ENCODE measurements at places on chromosomes 5 and 9.

DNA sequence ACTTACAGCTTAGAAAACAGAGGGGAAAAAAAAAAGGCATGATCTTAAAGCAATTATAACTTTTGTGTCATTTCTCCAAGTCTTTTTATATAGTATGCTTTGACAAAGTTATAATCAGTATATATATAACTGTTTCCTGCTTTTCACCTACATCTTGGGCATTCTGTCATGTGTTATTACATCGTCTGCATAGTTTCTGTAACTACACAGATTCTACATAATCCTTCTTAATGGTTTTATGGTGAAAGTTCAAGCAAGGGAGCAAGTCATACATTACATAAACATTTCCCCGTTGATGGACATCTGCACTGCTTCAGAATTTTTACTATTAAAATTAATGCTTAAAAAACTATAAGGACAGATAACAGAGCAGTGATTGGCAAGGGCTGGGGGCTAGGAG, 12.1 kb downstream of the FEM1C start:
- no peak for DNase-seq

DNA sequence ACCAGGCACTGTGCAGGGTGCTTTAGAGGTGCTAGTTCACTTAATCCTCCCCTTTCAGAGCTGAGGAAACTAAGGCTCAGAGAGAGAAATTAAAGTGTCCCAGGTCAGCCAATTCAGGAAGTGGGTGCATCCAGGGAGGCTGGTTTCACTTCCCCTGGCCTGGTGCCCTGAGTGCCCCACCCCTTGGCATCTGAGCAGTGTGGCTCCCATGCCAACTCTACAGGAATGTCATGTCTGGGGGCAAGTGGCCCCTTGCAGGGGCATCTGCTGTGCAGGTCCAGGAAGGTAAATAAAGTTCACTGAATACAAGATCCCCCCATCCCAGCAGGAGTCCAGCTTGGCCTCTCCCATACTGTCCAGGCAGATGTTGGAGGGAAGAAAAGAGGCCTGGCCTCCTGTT, 4.4 kb upstream of the N4BP3 start:
- DNase-seq: no peak

DNA sequence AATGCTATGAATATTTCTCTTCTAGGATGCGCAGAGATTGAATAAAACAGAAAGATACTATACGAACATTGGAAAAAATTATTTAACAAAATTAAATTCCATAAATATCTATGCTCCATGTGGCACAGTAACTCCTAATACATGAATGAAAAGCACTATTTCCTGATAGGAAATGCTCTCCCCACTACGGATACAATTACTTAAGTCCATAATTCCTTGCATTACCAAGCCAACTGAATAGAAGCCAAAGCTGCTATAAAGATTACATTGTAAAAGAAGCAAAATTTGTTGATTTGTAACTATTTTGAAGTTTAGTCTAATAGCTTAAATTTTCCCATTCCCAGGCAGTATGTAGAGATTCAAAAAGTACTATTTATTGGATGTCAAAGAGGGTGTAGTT, 61.8 kb upstream of the SNX2 start:
- no peak for DNase-seq

DNA sequence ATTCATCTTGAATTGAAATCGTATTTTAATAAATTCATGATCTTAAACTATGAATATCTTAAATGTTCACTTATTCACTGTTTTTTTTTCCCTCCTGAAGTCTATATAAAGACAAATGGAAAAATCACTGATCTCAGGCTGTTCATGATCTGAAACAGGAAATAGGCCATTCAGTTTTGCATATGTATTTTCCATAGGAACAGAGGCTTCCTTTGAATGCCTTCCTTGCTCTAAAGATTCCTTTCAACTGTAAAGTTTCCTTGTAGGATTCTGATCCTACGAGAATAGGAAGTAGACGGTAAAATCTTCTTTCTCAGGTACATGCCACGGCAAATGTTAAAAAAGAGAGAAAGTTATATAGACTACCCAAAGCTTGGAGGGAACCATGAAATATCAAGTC, 194.4 kb upstream of the PPP1R2B start:
- no peak for DNase-seq

DNA sequence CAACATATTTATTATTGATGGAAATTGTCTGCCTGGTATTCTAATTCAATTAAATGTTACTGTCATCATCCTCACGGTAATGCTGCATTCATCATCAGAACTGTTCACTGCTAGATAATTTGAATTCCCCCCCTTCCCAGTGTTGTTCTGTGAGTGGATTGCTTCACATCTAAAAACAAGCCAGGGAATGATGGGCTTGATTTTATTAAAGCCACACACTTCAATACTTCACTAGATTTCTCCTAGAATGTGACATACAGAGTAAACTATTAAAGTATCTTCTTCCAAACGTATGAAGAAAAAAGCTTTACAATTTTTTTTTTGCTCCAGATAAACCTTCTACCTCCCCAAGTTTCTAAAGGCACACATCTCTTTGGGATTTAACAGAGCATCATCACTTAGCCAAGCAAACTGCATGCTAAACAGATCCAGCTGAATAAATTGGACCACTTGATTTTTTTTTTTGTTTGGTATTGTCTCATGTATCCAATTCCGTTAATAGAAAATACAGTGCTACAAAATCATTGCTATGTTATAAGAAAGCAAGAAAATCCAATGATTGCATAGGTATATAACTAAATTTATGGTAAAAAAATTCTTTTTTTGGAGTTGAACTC, 692.4 kb downstream of the MTRR start:
- no peak for DNase-seq

DNA sequence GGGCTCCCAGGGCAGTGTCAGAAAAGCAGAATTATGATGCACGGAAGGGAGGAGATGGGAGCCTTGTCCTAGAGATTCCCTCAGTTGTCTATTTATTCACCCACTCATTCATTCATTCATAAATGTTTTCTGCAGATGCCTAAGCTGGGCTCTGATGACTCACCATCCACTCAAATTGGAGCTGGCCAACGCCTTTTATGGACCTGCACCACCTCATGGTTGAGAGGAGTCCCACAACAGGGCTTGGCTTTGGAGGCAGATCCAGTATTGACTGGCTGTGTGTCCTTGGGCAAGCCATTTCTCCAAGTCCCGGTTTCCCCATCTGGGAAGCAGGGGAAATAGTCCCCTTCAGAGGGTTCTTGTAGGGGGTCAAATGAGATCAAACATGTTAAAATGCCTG, 227.8 kb downstream of the MELK start:
- no peak for DNase-seq

- DNase-seq: no peak
Observed at GRCh38 chr9:133701981-133702797, 36.0 kb downstream of the SARDH start.

DNA sequence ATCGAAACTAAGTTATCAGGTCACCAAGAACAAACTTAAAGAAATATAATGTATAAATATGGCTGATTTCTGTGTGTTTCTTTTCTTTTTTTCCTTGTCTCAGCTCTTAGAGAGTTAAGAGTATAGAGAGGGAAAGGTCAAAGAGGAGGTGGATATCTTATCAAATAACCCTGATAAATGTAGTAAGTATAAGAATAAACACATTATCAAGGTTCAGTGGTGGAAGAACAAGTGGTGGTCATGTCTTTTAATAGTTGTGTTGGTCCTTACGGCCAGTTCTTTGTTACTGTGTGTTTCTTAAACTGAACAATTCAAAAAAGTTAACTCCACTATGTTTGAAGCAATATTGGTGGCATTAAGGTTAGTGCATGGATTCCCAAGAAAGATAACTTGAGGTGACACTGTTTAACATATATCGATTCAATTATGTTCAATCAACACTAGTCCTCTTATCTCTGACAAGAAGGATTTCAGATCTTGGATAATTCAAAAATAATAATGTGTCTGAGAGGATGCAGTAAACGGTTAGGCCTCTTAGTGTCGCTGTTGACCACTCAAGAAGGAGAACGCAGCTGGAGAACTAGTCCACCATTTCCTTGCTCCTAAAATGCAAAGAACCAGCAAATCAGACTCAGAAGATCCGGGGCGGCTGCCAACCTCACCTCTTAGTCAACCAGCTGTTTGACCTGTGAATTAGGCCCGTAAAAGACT, at the start of gene PCDHGA3:
Gene PCDHGA3 (plus strand): TSS at position 588 of the 711 bp plus-strand sequence. CDS start 205 bp downstream, outside the sequence.
- DNase-seq: no peak

DNA sequence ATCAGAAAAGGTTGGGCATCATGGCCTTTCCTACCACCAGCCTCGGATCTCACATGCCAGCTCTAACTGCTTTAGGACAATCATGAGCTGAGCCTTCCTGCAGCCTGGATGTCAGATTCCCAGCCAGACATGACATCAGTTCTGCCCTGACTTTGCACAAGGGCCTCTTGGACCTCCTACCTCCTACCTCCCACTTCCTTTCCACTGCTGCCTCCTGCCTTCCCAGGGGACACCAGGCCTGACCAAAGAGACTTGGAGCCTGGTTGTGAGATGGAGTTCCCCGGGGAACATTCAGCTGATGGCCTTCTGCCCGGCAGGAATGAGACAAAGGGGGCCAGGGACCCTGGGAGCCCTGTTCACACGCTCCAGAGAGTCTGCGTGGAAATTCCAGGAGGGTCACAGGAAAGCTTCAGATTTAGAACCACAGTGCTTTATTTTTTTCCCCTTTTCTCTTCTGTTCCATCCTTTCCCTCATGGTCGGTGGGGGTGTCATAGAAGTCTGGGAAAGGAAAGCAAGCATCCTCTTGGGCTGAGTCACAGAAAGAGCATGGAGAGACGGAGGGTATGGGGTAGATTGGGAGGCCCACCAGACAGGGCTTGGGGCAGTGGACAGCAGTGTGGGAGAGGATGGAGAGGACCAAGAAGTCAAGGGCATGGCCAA, 35.4 kb upstream of the IL17B start:
- DNase-seq: no peak

DNA sequence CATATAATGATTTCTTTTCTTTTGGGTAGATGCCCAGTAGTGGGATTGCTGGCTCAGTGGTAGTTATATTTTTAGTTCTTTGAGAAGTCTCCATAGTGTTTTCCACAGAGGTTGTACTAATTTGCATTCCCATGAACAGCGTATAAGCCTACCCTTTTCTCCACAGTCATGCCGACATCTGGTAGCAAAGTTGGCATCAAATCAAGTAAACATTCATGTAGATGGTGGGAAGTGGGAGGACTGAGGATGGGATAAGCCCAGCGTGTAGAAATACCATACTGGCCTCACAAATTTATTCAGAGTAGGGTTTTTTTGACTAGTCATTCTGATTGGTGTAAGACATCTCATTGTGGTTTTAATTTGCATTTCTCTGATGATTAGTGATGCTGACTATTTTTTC, 115.4 kb downstream of the EGFLAM start:
- DNase-seq: no peak

GRCh38 chr9:70587201-70587600, 172.7 kb upstream of the KLF9 start:
- DNase-seq: peak; percentile 40

- DNase-seq: no peak
Observed at GRCh38 chr5:139915266-139915665, 119.7 kb downstream of the PSD2 start.

DNA sequence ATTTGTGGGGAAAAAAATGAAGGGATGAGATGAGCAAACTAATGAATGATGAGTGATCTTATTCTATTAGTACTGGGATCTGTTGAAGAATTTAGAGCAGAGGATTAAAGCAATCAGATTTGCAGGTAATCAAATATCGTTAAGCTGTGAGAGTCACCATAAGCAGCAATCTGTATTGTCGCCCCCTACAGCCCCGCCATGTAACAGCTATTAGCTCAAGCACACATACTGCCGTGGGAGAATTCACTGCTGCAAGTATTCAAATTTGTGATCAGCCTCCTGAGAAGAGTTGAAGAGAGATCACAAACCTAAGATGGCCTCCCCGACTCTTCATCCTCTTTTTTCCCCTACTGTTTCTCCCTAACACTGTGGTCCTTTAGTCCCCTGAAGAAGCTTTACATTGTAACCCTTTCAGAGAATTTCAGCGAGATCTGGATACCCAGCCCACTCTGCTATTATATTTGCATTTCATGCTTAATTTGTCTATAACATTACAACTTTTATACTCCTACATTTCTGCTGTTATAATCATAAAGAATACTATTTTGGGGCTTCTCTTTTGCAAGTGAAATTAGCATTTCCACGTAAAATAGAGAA, 28.5 kb upstream of the PHF24 start:
- no peak for DNase-seq

DNA sequence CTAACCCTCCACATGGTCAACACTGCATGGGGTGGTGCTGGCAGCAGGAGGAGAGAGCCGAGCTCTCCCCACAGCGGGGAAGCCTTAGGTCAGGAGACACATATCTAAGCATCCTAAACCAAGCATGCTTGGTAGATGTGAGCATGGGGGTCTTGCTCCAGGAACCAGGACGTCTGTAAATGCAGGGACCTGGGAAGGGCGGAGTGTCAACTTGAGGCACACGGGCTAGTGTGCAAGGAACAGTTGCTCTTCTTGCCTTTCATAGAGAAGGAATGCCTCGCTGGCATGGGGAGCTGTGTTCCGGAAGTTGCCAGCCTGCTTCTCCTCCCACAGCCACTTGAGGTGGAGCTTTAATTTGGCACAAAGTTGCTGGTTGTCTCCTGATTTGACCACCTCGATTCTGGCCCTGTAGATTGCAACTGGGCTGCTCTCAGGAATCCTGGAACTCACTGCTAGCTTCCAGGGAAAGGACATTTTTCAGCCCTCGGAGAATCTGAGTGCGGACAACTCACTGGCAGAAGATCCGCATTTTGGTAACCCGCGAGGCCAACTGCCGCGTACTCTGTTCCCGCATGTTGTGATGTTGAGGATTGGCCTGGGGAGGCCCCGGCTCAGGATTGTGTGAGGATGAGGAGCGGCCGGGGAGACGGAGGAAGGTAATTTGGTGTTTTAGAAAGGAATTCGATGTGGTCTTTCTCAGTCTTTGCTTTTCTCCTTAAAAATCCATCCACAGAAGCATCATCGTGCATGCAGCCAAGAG, 370.3 kb upstream of the IRX1 start:
- DNase-seq: no peak

All from amniotic stem cell (primary cell).